Inflammatory macrophage treated with lipopolysaccharide for 1 hour (primary cell): ENCODE measurements at places on chromosomes 1 and 21.
A peak's percentile ranks its signal among the peaks of the same experiment; 100 is the strongest.

DNA sequence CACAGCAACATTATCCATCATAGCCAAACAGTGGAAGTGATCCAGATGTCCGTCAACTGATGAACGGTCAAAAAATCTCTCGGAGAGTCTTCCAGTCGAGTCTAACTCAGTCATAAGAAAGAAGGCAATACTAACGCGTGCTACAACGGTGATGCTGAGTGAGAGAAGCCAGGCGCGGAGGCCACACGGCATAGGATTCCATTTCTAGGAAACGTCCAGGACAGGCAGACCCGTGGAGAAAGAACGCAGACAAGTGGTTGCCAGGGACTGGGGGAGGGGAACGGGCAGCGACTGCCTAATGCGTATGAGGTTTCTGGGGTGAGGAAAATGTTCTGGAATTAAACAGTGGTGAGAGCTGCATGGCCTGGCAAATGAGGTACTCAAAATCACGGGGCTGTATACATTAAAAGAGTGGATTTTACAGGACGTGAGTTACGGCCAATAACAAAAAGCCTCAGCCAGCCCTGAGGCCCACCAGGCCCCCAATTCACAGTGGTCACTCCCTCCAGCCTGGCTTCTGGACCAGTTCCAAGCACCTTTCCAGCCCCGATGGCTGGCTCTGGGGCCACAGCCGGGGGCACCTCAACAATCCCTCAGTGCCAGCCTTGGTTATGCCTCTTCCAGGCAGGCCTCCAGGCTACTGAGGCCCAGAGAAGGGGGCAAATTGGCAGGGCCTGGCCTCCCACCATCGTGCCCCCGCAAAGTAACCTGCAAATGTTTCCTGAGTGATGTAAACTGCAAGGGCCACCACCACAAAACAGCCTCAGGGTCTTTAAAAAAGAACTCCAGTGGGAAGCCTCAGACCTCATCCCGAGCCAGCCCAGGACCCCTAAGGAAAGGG, 3.4 kb downstream of the WNT9A start:
- no peak for DNase-seq

DNA sequence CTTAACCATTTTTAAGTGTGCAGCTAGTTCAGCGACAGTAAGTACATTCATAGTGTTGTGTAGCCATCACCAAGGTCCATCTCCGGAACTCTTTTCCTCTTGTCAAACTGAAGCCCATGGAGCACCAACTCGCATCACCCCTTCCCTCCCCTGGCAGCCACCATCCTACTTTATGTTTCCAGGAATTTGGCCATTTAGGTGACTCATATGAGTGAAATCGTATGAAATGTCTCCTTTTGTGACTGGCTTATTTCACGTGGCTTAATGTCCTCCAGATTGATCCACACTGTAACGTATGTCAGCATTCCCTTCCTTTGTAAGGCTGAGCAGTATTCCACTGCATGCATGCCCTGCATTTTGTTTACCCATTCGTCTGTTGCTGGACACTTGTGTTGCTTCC, 2.5 kb downstream of the COL6A2 start:
- DNase-seq, result no peak

DNA sequence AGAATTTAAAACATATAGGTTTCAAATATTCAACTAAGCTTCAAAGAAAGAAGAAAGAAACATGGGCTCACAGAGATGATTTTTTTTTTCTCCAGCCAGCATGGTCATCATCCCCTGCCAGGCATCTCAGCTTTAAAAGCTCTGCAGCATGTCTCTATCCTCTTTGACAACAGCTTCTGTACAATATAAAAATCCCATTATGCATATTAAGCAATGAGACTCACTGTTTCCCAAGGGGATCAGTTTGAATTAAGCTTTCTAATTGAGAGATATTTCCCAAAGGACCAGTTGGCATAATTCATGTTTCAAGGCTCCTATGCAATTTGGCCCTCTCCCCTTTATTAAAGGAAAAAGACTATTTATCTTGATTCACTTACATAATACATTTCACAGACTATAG, 220.3 kb downstream of the GRIK1 start:
- DNase-seq, result no peak

DNA sequence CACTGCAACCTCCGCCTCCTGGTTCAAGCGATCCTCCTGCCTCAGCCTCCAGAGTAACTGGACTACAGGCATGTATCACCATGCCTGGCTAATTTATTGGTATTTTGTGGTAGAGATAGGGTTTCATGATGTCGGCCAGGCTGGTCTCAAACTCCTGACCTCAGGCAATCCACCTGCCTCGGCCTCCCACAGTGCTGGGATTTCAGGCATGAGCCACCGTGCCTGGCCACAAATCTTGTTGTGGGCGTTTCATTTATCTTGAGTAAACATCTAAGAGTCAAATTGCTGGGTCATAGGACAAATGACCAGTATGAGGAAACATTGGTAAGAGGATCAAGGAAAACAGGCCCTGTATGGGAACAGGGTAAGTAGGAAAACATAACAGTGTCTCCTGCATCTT, 17.9 kb downstream of the TMEM200B start:
- DNase-seq, result peak; percentile 55

DNA sequence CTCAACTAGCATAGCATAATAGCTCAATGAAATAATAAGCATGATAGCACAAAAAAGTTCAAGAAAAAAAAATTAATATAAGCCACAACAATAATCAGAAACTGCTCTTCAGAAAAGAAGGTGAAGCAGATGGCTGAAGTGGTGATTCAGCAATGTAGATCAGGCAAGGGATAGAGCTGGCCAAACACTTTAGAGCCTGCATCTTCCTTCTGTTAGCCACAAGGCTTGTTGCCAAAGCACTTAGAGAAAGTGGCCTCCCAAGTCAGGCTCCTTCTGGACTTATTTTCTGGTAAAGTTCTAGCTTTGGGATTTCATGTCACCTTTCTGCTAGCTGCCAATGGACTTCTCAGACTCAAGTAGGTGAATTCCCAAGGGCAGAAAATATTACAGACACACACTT, 60.3 kb upstream of the C1orf87 start:
- no peak for DNase-seq

DNA sequence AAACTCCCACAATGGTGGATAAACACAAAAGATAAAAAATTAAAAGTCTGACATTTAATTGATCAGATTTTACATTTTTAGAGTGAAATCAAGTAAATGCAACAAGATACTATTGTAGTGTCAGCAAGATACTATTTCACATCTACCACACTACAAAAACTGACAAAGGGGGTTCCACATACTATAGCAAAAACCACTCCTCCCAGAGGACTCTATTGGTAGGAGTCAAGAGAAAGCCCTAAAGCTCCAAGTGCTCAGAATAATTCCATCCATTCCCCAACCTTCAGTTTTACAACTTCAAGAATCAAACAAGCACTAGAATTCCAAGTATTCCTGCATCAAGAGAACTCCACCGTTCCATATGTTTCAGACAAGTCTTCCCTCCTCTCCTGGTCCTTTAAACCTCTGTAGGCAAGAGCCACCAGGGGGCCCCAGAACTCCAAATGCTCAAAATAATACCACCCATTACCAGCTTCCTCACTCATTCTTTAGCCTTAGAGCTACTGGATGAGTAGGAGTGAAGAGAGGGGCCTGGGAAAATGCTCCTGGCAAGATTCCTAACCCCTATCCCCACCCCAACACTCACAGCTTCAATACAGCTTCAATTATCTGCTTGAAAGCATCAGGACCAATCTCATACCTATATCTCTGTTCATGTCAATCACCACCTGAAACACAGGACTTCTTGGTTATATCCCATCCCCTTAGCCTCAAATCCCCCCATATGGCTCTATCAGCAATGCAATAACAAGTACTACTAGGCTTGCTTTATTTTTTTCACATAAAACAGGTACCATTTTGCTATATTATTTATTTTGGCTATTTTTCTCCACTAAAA, 9.9 kb downstream of the TOR1AIP2 start:
- DNase-seq, result peak; percentile 34

DNA sequence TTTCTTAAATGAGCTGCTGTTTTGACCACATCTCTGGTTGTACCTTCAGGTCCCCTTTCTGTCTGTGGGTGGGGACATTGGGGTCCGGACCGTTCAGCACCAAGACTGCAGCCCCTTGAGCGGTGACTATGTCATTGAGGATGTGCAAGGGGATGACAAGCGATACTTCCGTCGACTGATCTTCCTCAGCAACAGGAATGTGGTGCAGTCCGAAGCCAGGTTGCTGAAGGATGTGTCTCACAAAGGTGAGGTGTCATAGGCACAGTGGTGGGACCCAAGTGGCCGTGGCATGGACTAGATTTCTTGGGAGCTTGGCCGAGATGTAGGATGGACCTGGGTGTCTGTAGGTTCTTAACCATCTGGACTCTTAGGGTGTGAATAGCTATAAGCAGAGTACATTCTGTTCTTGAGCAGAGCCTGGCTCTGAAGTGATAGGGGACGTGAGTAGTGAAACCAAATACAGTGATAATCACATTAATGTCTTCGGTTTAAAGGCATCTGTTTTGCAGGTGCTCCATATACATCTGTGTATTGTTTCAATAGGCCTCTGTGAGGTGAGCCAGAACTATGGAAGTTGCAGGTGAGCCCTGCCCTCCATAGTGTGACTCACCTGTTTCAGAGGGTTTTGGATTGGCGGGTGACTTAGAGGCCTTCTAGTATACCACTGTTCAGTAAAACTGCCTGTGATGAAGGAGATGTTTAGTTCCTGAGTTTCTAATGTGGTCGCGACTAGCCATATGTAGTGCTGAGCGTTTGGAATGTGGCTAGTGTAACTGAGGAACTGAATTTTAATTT, 6.4 kb downstream of the METTL13 start:
- no peak for DNase-seq

GRCh38 chr1:4177425-4178150, 277.5 kb upstream of the C1orf174 start:
- no peak for DNase-seq

GRCh38 chr1:214441119-214441518, 110.3 kb downstream of the PTPN14 start:
- peak; percentile 5 for DNase-seq

- no peak for DNase-seq
These were observed 26.2 kb downstream of the DMAP1 start for GRCh38 chr1:44239331-44239960.

DNA sequence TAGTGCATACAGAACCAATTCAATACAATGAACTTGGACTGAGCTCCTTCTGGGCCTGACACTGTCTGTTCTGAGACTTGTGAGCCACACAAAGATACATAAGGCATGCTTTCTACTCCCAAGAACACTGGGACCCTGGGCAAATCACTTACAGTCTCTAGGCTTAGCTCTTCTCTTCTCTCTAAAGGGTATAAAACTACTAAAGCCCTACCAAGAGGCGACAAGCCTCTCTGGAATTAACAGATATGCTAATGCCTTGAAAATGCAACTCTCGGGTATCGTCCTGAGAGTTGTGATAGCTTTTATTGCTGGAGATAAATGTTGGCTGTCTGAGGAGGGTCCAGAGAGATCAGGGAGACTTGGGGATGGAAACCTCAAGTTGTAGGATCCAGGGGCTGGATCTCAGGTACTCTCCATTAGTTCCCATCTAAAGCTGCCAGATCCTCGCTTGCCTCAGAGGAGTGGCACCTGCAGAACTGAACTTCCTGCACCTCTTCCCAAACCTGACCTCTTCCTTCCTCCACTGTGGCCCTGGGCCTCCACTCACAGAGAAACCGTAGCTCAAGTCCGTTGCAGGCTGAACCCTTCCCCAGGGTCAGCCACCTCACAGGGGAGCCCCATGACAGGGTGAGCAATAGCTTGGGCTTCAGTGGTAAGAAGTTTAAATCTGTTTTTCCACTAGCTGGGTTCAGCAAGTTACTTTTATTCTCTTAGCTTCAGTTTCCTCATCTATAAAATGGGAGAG, 11.5 kb upstream of the CFAP45 start:
- DNase-seq, result no peak

- DNase-seq, result no peak
These were observed 131.4 kb downstream of the HS2ST1 start for GRCh38 chr1:87045761-87046304.

DNA sequence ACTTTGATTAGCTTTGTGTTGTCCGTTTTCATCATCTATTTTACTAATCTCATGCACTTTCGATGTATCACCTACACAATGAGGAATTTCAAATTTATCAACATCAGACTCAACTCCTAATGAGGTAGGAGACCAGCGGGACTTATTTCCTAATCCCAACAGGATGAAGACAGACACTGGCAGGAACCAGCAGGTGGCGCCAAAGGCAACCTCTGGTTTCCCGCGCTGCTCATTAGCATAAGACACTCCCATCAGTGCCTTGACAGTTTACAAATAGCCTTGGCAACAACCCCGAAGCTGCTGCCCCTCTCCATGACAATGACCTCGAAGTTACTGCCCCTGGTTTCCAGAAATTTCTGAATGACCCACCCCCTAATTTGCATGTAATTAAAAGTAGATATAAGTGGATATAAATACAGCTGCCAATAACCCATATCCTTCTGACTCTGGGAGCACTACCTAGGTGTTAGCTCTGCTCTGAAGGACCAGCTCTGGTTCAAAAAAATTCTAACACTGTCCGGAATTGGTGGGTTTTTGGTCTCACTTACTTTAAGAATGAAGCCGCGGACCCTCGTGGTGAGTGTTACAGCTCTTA, 974.8 kb downstream of the ADGRL2 start:
- DNase-seq, result no peak

GRCh38 chr1:24084050-24084449, 27.9 kb downstream of the MYOM3 start:
- no peak for DNase-seq

DNA sequence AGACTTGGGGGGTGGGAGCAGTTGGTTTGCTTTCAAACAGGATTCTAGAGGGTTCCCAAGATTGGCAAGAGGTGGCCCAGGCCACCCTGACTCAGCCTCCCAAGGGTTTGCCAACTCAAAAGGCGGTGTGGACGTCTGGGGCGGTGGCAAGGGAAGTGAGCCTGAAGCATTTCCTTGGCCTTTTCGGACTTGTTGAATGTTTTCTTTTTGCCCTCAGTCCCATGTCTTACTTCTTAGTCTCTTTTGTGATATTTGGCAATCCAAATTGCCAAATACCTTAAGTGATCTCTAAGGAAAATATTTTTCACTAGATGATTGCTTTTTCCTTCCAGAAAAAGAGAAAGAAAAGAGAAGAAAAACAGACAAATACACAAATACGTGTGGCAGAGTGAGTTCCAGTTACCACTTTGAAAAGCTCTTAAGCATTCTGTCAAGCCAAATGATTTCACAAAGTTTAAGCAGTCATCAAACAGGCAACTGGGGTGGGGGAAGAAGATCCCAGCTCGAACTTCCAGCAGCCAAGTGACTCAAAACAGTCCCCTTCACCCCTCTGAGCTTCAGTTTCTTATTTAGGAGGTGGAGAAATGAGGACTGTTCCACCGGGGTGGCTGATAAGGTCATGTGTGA, 374.6 kb upstream of the USP24 start:
- no peak for DNase-seq

GRCh38 chr1:65108025-65108642, 39.9 kb upstream of the AK4 start:
- no peak for DNase-seq

GRCh38 chr1:219352961-219353651, 179.4 kb downstream of the LYPLAL1 start:
- DNase-seq, result no peak

DNA sequence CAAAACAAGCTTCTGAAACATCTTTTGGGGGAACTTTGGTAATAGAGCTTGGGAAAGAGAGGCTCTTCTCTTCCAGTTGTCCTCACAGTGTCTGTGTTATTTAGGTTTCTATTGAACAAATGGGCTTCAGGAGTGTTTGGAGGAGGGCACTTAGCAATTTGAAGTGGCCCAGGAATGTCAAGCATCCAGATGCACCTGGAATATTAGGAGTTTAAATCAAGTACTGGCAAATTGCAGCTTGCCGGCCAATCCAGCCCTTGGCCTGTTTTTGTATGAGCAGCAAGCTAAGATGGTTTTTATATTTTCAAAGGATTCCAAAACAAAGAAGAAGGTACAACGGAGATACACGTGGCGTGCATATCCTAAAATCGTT, 94.7 kb downstream of the CCDC185 start:
- DNase-seq, result no peak
